Temporal lobe (tissue), 4 donors: ENCODE measurements at places on chromosomes 3 and 15. TPM values are rescaled to one million over a fixed set of nuclear protein-coding genes. Genes with fewer than 3 reads are reported as not detected.

Gene BSN
- total RNA-seq: 14.3 TPM

Gene CHRM5
- 1.2 TPM for total RNA-seq

Gene CSPG4
- 6.6 TPM for total RNA-seq

Gene ANKRD63
- total RNA-seq: 0.49 TPM

Gene TGM4
- total RNA-seq: not detected

Gene ECE2
- 2.7 TPM for total RNA-seq

Gene NBEAL2
- total RNA-seq: 3.2 TPM

Gene PP2D1
- total RNA-seq: not detected

Gene TWF2
- total RNA-seq: 17.2 TPM

Gene GATM
- 120 TPM for total RNA-seq

Gene DGKG
- 3.7 TPM for total RNA-seq

Gene CXCR6
- not detected for total RNA-seq

Gene BNC1
- under 0.01 TPM for total RNA-seq

Gene DISP2
- 20.9 TPM for total RNA-seq

Gene CLCN2
- total RNA-seq: 6.1 TPM

Gene GOLGA8K
- 0.25 TPM for total RNA-seq

Gene SLC6A1
- 54.6 TPM for total RNA-seq

Gene NR1I2
- 0.74 TPM for total RNA-seq

Gene CLDN16
- total RNA-seq: 0.25 TPM

Gene ZNF860
- total RNA-seq: 2.2 TPM

Gene SETD2
- total RNA-seq: 81.1 TPM

Gene AADACL2
- not detected for total RNA-seq

Gene TM4SF1
- 13.5 TPM for total RNA-seq

Gene SLC28A2
- not detected for total RNA-seq

Gene TIMP4
- 3.4 TPM for total RNA-seq

Gene REC114
- total RNA-seq: not detected

Gene RPL22L1
- 12.5 TPM for total RNA-seq

Gene KCNH8
- total RNA-seq: 6.6 TPM

Gene PDE12
- total RNA-seq: 14.3 TPM

Gene SCN5A
- total RNA-seq: 1.5 TPM

Gene SOX2
- 72.0 TPM for total RNA-seq

Gene HGD
- total RNA-seq: 0.98 TPM

Gene PRKAR2A
- total RNA-seq: 23.1 TPM

Gene CCDC80
- 5.4 TPM for total RNA-seq

Gene IRAK2
- 3.4 TPM for total RNA-seq

Gene NR2E3
- not detected for total RNA-seq

Gene ERC2
- total RNA-seq: 58.3 TPM

Gene GRK7
- total RNA-seq: 0.25 TPM

Gene ACKR4
- total RNA-seq: under 0.01 TPM

Gene AGBL1
- 0.98 TPM for total RNA-seq

Gene PLS1
- 1.5 TPM for total RNA-seq

Gene SCAANT1
- total RNA-seq: not detected

Gene CRTAP
- total RNA-seq: 14.0 TPM

Gene LMAN1L
- not detected for total RNA-seq

Gene CP
- total RNA-seq: 0.98 TPM

Gene CASR
- total RNA-seq: not detected

Gene HIGD2B
- total RNA-seq: not detected

Gene GABRA5
- 27.8 TPM for total RNA-seq

Gene ITIH3
- total RNA-seq: not detected

Gene C3orf20
- not detected for total RNA-seq

Gene PTH1R
- total RNA-seq: 0.98 TPM

Gene PCOLCE2
- total RNA-seq: 3.2 TPM

Gene TTLL13
- total RNA-seq: under 0.01 TPM

Gene MTHFS
- total RNA-seq: 6.9 TPM

Gene GABRG3
- 10.6 TPM for total RNA-seq

Gene MASP1
- total RNA-seq: 42.0 TPM

Gene LRRC31
- not detected for total RNA-seq

Gene CHRD
- 8.6 TPM for total RNA-seq

Gene ROPN1
- not detected for total RNA-seq
